ENCODE measurements at places on chromosomes 11 and 22.

- DNase-seq = no peak
Observed at GRCh38 chr11:93614173-93614722, 47.2 kb upstream of the CEP295 start.

DNA sequence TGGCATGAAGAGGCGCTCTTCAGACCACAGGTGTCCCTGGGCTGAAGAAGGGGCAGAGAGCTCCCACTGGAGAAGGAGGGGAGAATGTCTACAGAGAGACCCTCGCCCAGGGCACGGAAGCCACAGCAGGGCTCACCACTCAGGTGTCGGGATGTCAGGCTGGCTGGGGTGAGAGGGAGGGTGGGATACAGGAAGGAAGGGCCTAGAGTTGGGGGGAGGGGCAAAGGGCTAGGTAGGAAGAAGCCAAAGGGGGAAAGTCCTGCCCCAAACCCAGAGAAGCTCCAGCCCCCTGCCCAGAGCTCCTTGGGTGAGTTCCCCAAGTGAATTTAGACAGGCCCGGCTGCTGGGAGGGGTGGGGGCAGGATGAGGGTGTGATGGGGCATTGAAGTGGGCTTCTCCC, 232.0 kb downstream of the CEP164 start:
- no peak for DNase-seq

DNA sequence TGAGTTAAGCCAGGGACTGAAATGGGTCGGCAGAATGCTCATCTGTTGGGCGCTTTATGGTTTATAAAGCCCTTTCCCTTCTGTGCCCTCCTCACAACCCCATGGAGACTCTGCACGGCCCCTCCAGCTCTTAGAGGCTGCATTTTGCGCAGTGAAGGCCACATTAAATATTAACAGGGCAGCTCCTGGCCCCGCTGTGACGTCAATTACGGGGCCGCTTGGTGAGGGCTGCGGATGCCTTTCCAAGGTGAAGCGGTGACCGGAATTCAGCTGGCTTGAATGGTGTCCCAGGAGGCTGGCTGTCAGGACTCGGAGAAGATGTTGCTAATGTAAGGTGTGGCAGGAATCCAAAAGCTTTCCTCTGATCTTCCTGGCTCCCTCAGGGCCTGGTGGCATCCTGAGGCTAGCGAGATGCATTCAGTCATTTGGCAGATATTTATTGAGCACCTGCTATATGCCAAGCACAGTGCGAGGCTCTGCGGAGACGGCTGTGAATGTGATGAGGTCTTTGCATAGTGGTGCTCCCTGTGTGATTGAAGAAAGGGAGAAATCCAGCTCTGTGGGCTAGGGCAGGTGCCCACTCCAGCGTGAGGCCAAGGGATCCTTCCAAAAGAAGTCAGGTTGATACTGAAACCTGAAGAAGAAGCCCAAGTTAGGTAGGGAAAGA, 10.4 kb upstream of the YWHAH start:
- no peak for DNase-seq

GRCh38 chr11:24598641-24599040, 101.8 kb downstream of the LUZP2 start:
- DNase-seq = no peak

DNA sequence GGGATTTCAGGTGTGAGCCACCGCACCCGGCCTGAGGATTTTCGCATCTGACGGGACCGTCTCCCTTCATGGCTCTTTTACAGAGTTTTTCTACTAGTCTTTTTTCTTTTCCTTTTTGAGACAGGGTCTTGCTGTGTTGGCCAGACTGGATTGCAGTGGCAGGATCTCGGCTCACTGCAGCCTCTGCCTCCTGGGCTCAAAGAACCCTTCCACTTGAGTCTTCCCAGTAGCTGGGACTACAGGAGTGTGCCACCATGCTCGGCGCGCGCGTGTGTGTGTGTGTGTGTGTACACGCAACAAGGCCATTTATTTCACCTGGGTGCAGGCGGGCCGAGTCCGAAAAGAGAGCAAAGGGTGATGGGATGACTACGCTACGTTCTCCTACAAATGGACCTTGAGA, 10.9 kb downstream of the SERHL2 start:
- DNase-seq = no peak

DNA sequence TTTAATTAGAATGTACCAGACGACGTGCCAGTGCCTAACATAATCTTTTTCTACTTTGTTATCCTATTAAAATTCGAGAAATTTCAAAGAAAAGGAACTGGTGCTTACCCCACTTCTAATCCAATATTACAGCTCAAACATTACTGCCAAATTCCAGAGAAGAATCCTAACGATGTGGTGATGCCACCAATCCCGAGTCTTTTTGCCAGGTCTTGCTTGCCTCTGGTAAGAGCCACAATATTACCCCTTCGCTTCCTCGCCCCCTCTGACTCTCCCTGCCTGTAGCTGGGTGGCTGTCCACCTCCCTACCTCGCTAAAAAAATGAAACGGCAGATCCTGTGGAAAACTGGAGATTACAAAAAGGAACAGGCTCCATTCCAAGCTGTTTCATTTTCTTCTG, 49.4 kb upstream of the TBCEL start:
- DNase-seq = no peak

- DNase-seq = no peak
Observed at GRCh38 chr11:41519696-41520095, 60.2 kb upstream of the LRRC4C start.

DNA sequence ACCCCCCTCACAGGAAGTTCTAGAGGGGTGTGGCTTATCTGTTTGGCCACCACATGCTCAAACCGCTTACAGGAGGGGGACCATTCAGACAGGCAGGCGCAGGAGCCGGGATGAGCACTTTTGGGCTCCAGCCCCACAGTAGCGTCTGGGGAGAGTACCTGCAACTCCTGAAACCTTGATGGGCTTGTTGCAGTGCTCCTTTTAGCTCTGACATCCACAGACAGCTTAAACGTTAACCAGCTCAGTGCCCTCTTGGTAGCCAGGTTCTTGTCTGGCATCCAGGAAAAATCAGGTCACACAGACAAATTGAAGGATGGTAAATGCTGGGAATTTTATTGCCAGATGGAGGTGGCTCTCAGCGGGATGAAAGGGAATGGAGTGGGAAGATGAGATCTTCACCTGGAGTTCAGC, 326.3 kb downstream of the ETS1 start:
- DNase-seq = no peak
